ENCODE measurements at places on chromosomes 2 and 18.
A peak's percentile ranks its signal among the peaks of the same experiment; 100 is the strongest.

DNA sequence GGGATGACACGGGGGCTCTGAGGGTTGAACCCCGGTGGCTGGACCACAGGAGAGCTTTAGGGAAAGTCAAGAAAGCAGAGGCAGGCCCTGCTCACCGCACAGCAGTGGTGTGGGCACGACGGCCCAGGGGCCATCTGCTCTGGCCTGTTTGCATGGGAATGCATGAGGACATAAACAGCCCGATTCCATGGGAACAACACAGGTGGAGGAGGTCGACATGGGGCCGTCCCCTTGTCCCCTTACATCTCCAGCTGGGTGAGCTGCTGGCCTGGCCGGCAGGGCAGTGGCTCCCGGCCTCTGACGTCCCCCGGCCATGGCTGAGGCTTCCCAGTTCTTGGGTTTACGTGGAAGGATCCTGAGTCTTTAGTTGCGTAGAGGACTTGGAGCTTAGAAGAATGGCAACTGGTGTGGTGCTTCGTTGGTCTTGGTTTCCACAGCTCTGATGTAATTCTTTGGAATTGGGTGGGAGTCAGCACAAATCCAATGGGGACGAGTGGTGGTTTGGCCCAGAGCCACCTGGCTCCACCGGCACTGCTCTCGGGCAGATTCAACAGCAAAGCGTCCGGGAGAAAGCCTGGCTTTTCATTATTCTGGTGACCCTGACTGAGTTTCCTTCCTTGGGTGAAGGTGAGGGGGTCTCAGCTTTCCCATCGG lies 98.3 kb upstream of the HDAC4 start:
- no peak for DNase-seq

DNA sequence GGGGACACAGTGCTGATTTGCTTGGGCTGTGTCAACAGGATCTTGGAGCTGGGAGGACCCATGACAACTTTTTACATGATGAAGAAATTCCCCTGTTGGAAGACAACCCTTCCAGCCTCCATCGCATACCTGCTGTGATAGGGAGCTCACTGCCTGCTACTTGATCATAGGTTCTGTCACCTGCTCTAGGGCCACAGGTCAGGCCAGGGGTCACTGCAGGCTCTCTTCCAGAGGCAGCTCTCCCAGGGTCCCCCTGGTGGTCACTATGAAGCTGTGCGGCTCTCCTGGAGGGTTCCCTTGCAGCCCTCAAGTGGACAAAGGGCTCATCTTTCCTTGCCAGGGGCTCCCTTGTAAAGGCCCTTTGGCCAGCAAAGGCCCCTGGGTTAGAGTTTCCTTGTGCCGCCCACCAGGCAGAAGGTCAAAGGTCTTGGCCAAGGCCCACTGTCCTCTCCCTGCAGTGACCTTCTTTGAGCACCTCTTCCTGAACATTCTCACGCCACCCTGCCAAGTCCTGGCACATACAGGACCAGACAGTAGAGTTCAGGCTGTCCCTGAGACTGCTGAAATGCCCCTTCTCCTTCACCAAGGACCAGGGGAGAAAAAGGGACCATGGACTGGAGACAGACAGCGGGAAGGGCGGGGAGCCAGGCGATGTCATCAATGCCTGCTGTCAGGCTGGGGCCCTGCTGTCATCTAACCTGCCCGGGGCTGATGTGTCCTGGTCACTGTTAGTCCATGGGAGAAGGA lies 345.1 kb downstream of the DYSF start:
- DNase-seq, result no peak

- no peak for DNase-seq
Measured at GRCh38 chr2:15378148-15378908, 182.8 kb downstream of the NBAS start.

GRCh38 chr18:79413426-79413825 lies 17.7 kb downstream of the NFATC1 start:
- no peak for DNase-seq

- DNase-seq, result no peak
Measured at GRCh38 chr18:37578886-37579513, 13.4 kb upstream of the CELF4 start.

- no peak for DNase-seq
Measured at GRCh38 chr2:8337321-8337720, 344.5 kb upstream of the ID2 start.

GRCh38 chr2:72859831-72860262 lies 27.4 kb upstream of the SPR start:
- peak; percentile 39 for DNase-seq

DNA sequence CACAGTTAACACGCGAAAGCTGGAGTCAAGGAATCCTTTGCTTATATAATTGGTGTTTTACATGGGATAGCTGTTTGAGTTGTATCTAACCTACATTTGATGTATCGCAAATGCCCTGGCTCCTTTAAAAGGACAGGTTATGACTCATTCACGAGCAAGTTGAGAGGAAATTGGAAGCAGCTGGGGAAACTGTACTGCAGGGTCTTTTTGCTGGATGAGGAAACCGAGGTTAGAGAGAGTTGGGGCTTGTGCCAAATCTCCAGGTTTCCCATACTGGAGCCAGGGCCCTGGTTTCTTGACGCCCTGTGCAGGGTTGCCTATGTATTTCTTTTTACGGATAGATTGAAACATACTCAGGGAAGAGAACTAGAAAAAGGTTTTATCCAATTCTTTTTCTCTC lies 60.0 kb upstream of the SPTBN1 start:
- DNase-seq, result no peak

- DNase-seq, result no peak
Measured at GRCh38 chr18:5463831-5464230, 80.0 kb downstream of the EPB41L3 start.

Measured in activated T-cell treated with anti-CD3 and anti-CD28 coated beads for 24 hours (primary cell).